Activated CD8-positive, alpha-beta T cell treated with anti-CD3 and anti-CD28 coated beads for 36 hours (primary cell): ENCODE measurements at places on chromosomes 5 and 9. TPM values are rescaled to one million over a fixed set of nuclear protein-coding genes. Genes with fewer than 3 reads are reported as not detected.

DNA sequence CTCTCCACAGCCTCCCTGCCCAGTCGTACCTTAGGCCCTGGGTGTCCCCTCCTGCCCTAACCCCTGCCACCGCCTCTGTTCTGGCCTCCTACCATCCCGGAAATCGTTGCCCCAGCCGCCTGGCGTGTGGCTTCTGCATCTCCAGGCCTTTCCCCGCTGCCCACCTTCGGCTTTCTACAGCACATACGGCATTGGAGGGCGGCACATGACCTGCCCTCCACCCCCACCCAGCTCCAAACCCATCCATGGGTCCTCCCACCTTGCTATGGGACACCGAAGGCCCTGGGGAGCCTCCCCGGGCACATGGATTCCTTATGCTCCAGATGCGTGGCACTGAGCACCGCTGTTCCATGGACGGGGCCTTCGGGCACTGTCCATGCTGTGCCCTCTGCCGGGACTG is 32.0 kb downstream of the FGF18 start:
- DNase-seq, result no peak

DNA sequence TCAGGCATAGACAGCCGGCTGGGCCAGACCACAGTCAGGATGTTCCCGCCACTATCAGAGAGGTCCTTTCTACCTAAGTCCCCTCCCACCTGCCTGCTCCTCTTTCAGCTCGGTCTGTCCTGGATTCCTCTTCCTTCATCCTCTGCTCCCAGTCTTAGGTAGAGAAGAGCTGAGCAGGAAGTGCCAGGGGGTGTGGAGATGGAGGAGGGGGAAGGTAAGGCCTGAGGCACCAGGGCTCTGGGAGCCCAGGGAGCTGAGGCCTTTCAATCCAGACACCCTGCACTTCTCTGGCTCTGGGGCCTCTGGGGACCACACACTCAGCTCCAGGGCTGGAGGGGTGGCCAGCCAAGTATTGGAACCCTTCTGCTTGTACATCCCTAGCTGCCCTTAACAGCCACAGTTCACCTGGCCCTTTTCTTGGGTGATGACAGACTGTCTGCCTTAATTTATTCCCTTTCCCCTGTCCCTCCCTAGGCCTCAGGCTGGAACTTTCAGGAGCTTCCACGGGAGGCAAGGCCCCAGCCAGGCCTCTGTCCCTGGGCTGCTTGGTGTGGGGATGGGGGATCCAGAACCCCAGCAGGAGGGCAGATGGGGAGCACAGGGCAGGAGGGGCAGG is 15.6 kb downstream of the IRF1 start:
- no peak for DNase-seq

DNA sequence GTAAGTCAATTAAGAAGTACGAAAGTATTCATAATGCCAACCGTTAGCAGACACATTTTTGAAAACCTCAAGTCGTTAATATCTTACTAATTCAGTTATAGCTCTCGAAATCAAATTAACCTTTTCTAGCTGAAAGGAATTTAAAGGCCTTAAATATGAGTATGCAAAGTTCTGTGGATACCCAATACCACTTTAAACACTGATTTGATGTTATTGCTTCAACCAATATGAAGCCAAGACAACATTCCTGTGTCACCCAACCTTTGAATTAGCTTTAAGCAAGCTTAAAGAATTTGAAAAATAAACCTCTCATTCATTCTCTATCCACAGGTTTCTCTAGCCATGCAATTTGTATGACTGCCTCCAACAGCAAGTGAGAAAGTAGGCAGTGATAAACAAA is 204.5 kb downstream of the MCTP1 start:
- no peak for DNase-seq

GDA gene
- total RNA-seq, result not detected

EGFL7 gene
- 1.6 TPM for total RNA-seq

GRCh38 chr5:113343343-113343742 is 91.4 kb downstream of the TSSK1B start:
- DNase-seq, result no peak

GRCh38 chr5:123881759-123882244 is 369.8 kb downstream of the CSNK1G3 start:
- DNase-seq, result no peak

GRCh38 chr5:55416306-55416705 is 108.5 kb downstream of the MTREX start:
- DNase-seq, result no peak

DNA sequence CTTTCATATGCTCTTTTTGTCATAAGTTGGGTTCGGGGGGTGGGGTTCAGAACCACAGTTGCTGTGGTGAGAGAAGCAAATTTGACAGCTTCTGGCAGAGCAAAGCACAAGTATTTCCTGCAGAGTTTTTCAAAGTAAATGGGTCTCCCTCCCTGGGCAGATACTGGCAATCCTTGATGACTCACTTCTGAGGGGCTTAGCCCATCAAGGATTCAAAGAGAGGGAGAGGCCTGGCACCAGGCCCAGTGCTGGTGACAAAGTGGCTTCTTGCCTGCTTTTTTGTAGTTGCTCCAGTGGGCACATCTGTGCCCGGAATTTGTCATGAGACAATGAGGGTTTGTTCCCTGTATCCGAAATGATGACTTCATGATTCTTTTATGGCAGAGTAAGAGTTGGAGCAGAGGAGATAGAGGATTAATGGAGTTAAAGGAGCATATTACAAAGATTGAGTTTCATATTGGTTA is 46.6 kb upstream of the TNC start:
- DNase-seq, result no peak

DNA sequence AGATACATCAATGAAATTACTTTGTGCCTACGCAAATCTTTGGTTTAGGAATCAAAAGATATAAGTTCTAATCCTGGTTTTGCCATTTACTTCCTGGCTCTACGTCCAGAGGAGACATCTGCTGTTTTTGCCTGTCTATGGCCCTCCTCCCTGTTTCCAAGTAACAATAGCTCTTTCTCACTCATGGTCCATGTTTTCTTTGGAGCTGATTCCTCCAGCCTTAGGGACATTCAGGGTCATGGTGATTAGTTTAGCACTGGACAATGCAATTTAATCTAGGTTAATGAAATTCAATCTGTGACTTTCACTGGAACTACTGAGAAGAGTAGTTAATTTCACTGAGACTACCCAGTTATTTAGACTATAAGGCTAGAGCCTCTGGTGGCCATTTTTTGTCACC is 170.6 kb downstream of the SEMA6A start:
- no peak for DNase-seq

GRCh38 chr5:2709976-2710689 is 41.3 kb downstream of the IRX2 start:
- no peak for DNase-seq

DNA sequence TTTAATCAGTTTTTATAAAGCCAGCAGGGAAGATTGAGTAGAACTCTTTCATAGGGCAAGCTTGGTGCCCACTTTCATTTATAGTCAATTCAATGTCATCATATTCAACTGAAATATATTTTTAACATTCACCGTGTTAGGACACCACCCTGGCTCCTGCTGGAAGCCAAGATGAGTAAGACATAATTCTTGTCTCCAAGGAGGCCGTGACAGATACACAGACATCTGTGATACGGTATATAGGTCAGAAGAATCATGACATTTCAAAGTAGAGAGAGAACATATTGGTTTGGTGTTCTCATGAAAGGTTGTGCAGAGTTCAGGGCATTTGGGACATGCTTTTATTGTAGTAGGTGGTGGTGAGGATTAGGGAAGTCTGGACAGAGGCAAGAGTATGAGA is 120.1 kb downstream of the CMYA5 start:
- DNase-seq, result no peak

DNA sequence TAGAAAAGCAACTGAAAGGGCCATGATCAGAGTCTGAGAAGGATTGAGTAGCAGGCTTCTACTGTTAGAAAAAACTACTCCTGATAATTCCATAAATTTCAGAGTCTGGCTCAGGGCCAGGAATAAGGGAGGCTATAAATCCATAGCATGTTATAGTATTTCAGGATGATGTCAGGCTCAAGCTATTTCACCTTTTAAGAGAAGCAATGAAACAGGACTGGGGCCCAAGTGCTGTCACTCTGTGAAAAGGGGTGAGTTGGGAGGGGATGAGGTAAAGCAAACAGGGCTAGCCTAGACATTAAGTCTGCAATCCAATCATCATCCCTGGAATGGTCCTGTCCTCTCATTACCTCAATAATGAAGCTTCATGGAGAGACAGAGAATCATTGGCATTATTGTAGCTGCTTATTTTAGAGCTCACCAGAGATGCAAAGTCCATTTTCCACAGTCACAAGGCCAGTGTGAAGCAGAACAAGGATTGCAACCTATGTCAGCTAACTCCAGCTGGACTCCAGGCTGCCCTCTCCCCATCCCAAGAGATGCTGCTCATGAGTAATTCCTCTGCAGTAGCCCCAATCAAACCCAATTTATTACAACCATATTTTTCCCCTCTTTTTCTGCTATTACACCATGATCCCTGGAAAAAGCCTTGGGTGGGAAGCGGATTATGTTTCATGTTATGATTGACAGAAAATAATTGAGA is 56.0 kb downstream of the PAPPA start:
- no peak for DNase-seq

DNA sequence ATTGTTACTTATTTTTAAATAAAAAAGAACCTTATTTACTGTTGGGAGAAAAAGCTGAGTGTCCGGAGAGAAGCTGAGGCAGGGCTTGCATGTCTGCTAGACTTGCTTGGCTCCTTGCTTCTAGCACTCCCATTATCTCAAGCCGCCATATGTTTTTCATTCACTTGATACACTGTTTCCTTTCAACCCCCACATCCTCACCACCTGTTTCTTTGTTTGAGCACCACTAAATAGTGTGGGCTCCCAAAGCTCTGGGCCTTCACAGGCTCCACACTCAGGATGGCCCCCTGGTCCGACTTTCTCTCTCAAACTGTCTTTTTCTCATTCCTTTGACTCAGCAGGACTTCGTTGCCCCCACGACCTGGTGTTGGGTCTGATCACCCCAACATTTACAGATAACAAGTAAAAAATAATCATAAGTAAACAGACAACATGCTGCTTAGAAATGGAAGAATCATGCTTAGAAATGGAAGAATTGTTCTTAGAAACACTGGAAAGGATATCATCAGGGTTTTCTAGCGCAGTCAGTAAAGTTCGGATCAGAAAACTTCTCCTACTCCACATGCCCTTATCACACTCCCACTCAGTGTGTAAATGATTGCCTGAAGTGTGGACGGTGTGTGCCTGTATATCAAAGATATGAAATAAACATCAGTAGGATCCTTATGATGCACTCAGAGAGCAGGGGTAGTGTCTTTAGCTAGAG is 58.5 kb downstream of the APTX start:
- no peak for DNase-seq

DNA sequence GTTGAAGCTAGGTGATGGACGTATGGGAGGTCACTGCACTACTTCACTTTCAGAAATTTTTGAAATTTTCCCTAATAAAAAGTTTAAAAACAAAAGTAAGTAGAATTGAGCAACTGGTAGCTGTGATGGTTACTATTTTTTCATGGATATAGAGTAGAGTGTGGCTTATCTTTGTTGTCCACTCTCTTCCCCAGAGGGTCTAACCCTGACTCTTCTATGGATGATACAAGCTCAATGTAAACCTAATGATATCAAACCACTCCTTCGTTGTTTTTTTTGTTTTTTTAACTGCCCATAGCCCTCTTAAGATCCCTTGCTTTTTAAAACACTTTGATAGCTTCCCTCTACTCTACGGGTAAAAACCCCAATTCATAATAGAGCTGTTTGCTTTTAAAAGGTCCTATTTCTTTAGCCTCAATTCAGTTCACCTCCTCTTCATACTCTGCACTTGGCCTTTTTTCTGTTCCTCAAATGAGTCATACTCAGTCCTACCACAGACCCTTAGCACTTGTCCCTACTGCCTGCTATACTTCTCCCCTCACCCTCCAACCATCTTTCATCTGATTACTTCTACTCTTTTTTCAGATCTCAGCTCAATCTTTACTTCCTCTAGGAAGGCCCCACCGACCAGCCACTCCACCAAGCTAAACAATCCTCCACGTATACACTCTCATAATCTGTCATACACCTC is 2.6 kb downstream of the HDAC3 start:
- DNase-seq, result no peak

DNA sequence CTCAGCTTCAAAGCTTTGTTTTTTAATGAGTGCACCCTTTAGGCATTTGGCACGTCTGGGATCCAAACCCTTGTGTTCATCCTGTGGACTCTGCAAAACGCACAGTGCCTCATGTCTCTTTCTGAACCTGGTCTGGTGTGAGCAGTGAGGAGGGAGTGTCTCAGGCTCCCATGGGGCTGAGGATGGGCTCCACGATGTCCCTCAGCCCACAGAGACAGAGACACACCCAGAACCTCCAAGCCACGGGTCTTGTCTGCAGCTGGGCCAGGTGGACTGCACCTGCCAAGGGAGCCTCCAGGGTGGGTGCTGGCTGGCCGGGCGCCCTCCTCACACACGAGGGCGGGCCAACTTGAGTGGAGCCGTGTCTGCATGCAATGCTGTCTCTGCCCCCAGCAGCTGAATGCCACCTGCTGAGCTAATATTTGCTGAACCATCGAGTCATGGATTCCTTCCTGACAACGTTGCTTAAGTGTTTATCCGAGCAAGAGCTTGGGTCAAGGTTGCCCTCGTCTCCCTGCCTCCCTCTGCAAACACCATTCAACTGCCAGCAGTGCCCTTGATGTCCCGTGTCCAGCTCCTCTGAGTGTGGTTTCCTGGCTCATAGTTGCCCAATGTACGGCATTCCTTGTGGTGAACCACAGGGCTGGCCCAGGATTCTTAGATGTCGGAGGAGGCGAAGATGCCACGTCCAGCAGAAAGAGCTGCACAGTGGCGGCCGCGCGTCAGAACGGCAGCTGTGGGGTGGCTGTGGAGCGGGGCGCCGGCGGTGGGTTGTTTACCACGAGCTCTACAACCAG is 31.4 kb upstream of the LPCAT1 start:
- DNase-seq, result no peak

DNA sequence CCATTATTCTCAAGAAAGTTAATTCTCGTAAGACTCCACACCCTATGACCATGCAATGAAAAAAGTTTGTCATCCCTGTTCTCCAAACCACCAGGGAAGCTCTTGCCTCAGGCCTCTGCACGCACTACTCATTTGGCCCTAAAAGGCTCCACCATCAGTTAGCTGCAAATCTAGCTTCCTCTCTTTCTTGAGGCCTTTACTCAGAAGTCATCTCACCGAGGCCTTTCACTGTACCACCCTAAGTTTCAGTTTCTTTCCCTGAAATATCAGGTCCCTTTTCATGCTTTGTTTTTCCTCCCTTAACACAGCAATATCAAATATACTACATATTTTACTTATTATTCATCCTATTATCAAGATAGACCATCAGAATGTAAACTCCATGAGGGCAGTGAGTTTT is 39.1 kb downstream of the OXCT1 start:
- DNase-seq, result no peak

DNA sequence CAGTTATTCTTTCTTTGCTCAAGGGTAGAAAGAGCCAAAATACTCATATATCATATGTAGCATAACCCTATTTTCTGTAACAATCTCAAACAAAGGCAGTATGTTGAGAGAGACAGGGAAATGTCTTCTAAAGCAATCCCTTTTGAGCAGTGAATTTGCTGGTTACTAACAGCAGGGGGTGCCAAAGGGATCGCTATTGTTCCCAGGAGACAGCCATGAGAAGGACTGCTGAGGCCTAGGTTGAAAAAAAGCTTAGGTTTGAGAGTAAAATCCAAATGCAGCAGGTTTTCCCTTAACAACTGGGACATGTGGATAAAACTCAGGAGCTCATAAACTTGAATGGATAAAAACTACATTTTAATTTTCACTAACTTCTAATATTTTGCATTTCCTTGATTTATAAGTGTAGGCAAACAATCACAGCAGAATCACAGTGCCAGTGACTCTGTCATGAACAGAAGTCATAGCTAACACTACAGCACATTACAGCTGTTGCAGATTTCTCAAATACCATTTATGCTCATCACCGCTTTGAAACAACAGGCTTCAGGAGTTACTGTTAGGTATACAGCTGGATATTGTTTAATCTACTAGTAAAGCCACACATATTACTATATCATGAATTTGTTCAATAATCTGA is 148.4 kb downstream of the MAPKAP1 start:
- DNase-seq, result peak; percentile 77
